SJCRH30 (cell line): ENCODE measurements at places on chromosomes 1 and 21. TPM values are rescaled to one million over a fixed set of nuclear protein-coding genes. Genes with fewer than 3 reads are reported as not detected.

DNA sequence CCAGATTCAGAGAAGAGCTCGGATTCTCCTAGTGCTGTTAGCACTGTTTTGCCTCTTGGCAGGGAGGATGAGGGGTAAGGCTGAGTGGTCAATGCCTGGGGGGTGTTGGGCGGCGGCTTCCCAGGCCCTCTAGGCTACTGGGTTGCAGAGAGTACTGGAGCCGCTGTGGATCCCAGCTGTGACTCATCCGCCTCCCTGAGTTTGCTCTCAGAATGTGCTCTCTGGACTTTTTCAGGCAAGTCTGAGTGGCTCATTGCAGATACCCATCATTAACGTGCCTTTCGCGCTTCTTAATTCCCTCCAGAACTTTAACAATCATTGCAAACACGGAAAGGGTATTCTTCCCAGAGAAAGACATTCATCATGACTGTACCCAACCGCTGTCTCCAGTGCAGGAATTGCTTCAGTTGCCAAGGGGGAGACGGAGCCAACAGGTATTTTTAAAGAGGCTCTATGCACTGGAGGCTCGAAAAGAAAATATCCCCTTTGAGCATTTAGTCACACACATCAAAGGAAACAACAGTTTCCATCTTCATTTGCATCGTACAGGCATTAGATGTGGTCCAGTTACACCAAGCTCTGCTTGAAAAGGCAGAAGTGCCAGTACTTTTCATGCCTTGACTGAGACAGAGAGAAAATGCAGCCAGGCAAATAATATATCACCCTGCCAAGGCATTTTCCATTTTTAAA, 14.4 kb upstream of the CAMTA1 start:
- DNase-seq = peak; percentile 46

GRCh38 chr1:19623523-19623922, 20.6 kb upstream of the NBL1 start:
- DNase-seq = no peak

DNA sequence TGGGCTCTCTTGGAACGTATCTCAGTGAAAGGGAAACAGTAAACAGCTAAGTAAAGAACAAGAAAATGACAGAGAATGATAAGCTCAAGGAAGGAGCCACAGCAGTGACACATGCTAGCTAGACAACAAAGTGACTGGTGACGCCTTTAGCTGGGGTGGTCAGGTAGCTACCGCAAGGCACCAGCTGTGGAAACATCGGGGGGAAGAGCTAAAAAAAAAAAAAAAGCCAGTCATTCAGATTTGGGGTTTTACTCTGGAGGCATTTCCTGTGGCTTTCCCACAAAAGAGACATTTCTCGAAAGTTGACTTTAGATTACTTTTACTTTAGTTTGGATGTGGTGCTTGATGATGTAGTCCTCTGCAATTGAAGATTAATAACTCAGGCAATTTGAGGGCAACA, 2.1 kb downstream of the FHAD1 start:
- peak; percentile 63 for DNase-seq

GSTM2 gene
- total RNA-seq = 3.4 and 5.9 TPM in 2 replicates

GRCh38 chr1:201419746-201420607, 1.6 kb downstream of the TNNI1 start:
- DNase-seq = peak; percentile 87

- no peak for DNase-seq
Observed at GRCh38 chr1:241114699-241115233, 242.2 kb downstream of the RGS7 start.

CDC7 gene
- total RNA-seq = 28.0 and 29.5 TPM in 2 replicates

TNFSF4 gene
- 0.10 and 0.15 TPM in 2 replicates for total RNA-seq

DNA sequence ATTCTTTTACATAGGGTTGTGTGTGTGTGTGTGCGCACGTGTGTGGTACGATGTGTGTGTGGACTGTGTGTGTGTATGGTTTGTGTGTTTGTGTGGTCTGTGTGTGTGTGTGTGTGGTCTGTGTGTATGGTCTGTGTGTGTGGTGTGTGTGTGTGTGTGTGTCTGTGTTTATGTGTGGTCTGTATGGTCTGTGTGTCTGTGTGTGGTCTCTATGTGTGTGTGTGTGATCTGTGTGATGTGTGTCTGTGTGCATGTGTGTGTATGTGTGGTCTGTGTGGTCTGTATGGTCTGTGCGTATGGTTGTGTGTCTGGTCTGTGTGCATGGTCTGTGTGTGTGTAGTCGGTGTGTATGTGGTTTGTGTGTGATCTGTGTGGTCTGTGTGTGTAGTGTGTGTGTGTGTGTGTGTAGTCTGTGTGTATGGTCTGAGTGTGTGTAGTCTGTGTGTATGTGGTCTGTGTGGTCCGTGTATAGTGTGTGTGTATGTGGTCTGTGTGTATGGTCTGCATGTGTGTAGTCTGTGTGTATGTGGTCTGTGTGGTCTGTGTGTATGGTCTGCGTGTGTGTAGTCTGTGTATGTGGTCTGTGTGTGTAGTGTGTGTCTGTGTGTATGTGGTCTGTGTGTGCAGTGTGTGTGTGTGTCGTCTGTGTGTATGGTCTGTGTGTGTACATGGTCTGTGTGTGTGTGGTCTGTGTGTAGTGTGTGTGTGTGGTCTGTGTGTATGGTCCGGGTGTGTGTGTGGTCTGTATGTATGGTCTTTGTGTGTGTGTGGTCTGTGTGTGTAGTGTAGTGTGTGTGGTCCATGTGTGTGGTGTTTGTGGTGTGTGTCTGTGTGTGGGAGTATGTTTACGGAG, 46.8 kb downstream of the RHOU start:
- DNase-seq = no peak

GRCh38 chr1:205962821-205963221, 19.6 kb upstream of the SLC26A9 start:
- DNase-seq = no peak

- DNase-seq = no peak
Observed at GRCh38 chr1:16438924-16439323, 1.6 kb upstream of the NECAP2 start.

PRDM16 gene
- total RNA-seq = 1.2 and 1.4 TPM in 2 replicates

- no peak for DNase-seq
Observed at GRCh38 chr1:203124546-203125317, 2.8 kb upstream of the ADORA1 start.

GRCh38 chr1:40308036-40308727, 8.9 kb downstream of the COL9A2 start:
- DNase-seq = no peak

DNA sequence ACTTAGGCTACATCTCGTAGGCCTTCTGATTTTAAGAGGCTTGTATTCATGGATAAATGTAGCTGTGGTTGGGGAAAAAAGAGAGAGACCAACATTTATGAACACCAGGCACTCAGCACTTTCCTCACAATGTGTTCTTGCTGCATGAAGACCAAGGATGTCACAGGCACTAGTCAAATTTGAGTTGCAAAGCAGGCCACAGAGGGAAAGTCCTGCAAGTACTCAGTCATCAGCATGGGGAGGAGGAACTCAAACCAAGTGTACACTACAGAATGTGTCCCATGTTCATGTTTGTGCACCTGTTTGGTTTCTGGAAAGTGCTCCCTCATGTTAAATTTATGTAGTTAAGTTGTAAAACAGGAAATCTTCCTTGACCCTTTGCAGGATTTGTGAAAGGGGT, 8.7 kb upstream of the MAP3K7CL start:
- DNase-seq = no peak

CRYZL1 gene
- 21.2 and 29.0 TPM in 2 replicates for total RNA-seq

CYP4X1 gene
- total RNA-seq = not detected in 2 replicates

- no peak for DNase-seq
Observed at GRCh38 chr1:55369474-55369873, 154.3 kb upstream of the USP24 start.

GJA8 gene
- not detected in 2 replicates for total RNA-seq

DNA sequence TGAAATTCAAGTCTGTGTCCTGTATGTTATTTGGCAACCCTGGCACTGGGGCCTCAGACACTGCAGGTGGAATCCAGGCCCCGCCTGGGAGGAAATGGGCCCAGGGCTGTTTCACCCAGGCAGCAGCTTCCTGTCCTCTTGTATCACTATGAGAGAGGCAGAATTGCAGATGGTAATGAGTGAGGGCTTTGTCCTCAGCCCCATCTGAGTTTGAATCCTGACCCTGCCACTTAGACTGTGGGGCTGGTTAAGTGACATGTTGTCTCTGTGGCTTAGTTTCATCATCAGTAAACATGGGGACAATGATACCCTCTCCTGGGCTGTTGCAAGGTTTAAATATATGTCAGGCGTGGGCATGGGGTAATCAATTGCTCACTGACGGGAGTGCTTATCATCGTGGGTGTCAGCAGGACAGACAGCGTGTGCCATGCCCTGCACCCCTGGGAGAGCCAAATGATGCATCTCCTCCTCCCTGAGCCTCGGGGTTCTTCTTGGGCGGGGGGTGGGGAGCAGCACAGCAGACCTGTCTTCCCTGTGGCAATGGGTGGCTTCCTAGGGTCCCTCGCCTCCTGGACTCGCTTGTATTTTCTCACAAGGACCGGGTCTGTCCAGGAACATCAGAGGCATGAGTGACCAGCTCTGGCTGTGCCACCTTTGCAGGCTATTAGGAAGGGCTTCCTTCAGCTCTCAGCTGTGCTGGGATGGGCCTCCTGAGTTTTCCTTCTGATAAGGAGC, 42.1 kb downstream of the ARHGEF10L start:
- DNase-seq = no peak
